ENCODE measurements at places on chromosomes 1 and 21.

DNA sequence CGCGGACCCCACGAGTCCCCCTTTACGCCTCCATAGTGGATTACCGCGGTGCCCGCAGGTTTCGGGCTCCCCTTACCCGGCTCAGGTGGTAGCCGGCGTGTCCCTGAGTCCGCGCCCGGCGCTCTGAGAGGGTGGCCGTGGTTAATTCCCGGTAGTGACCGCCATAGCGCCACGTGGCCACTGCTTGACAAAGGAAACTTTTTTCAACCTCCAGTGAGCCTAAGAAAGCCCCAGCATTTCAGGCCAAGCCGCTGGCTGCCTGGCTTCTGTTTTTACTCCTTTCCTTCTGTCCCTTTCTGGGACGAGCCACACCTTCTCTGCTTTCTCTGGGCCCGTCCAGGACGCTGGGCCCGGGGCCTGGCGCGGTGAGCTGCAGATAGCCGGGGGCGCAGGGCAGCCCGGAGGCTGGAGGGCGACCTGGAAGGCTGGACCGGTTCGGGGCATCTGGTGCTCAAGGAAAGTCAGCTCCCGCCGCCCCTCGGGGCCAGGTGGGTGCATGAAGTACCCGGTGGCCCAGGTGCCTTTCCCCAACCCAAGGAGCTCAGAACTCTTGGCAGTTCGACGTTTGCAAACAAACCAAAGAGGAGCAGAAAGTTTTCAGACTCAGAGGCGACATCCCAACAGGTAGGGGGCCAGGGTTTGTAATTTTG is 540 bp upstream of the C1orf198 start:
- DNase-seq: no peak

DNA sequence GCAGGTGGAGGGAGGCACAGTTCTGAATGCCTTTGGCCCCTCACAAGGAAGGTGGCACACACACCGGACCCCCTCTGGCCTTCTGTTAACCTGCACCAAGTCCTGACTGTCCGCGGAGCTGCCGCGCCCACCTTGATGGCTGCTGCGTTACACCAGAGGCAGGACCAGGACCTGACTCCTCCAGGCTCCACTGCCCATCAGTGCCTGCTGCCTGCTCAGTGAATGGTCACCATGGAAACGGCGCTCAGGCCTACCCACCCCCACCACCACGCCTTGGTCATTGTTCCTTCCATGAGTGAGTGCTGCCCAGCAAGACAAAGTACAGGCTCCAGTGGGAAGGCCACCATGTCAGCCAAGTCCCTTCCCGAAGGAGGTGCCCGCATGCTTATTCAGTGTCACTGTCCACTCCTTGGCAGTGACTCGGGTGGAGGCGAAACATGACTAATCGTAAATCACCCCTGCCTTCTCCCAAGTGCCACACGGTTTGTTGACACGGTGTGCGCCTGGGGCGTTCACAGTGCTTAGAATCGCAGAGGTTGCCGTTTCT is 57.3 kb downstream of the SLC37A1 start:
- DNase-seq: no peak

GRCh38 chr1:220926146-220926545 is 46.9 kb downstream of the HLX start:
- no peak for DNase-seq

- DNase-seq: no peak
Observed at GRCh38 chr1:173503391-173503790, 26.3 kb downstream of the PRDX6 start.

GRCh38 chr1:213041443-213041842 is 9.6 kb upstream of the RPS6KC1 start:
- no peak for DNase-seq

- DNase-seq: no peak
Observed at GRCh38 chr1:99385852-99386251, 121.6 kb downstream of the PLPPR4 start.

GRCh38 chr21:39048064-39048463 is 135.2 kb downstream of the PSMG1 start:
- no peak for DNase-seq

DNA sequence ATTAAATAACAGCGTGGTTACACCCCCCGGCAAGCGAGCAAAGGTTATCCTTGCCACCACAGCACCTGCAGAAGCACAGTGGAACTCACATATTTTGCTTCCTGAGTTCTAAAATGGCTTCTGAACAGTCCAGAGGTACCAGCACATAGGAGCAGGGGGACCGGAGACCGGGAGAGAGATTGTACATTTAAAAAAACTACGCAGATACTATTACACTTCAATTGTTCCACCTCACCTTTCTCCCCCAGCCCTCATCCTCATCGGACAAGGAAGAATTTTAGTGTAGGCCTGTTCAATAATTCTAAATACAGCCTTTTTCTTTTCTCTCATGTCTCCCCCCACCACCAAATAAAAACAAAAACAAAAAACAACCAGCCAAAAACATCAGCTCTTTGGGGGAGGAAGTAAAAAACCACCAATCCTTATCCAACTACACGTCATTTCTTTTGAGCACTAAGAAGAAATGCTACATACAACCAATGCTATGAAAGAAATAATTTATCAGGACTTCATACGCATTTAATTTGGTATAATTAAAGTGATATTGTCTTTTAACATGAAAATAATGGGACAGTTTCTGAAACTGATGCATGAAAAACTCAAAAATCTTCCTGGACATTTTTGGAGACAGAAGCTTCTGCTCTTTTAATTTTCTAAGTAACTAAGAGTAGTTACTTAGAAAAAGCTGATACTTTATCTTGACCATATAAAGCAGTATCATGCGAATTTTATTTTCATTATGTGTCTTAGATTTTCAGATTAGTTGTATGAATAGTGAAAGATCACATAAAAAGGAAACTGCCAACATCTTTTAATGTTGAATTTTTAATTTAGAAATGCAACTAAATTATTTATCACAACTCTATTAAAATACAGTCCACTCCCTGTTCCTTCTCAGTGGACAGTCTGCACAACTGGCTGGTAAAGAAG is 9.1 kb downstream of the CDKN2C start:
- no peak for DNase-seq

DNA sequence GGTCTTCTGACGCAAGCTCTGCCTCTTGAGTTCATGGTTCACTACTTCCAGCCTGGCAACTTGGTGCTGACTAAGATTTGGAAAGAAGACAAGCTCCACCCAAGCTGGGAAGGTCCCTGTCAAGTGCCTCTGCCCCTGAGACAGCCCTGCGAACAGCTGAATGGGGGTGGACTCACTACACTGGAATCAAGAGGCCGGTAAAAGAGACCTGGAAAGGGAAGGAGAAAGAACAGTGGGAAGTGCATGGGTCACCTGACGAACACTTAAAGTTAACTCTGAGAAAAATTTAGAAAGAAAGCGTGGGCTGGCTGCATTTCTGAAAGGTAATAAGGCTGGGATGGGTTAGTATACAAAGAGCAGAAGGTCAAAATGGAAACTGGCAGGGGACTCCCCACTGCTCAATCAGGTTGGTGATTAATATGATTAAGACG is 26.1 kb upstream of the ZNF496 start:
- no peak for DNase-seq

DNA sequence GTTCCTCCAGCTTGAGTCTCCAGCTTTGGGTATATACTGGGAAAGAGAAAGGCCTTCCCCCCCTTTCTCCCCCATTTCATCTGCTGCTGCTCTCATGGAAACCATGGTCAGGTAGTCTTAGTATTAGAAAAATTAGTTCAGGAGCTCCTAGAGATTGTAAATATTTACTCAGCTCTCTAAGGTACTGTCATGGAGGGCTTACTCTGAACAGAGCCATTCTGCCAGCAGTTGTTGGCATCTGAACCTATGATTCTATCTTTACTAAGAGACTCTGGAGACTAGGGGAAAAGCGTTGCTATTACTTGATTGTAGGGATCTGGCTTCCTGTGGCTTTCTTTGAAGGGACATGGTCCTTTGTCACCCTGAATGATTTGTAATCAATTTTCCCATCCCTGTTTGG is 6.1 kb downstream of the INTS3 start:
- DNase-seq: no peak

DNA sequence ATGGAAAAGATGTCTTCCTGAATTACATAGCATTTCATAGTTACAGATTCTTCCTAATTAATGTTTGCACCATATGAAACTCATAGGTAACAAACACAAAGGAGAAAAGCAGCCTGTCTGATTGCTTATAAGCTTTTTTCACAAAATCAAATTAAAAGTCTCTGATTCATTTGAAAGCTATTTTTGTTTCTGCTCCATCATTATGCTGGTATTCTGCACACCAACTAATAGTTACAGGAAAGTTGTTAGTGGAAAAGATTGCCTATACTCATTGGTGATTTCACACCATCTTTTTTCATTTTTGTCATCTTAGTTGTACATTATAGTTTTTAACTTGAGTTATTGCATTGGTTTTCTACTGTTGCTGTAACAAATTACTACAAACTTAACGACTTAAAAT is 70.0 kb downstream of the PRKAA2 start:
- no peak for DNase-seq

- DNase-seq: no peak
Observed at GRCh38 chr1:217369996-217370551, 260.8 kb downstream of the GPATCH2 start.

DNA sequence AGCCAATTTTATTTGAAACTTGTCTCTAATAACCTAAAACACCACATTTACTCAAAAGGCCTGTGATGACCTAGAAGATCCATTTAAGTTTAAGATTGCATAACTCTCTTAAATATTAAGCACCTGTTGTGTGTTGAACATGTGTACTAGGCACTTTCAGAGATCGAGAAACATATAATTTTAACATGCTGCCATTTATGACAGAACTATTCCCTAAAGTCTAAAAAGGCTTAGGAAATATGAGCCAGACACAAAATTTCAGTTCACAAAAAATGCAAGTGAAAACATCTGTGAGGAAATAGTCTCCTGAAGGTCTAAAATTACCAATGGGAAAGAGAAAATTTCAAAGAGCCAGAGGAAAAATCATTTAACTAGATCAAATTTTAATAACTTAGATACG is 37.7 kb downstream of the CEP170 start:
- no peak for DNase-seq

DNA sequence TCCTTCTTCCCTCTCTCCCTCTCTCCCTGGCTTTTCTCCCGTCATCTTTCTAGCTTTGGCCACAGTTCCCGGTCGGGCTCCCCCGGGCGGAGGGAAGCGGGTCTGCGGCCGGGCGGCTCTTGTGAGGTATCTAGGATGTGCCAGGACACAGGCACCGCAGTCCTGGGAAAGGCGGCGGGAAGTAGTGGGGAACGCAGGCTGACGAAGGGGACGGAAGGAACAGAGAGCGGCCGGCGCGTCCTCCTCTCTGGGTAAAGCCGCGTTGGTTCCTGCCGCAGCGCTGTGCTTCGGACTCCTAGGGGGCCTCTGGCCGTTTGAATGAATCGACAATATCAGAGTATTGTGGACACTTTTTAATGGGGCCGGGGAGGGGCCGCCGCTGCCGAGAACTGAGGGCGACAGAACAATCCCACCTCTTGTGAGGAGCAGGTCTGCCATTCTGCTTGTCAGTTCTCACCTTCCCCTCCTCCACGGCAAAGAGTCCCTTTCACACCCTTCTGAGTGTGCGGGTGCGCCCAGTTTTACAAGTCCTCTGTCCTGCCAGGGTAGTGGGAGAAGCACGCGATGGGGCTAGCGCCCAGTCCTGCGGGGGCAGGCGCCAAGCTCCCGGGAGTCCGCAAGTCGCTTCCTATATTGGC is 1.2 kb upstream of the LHX9 start:
- DNase-seq: no peak

GRCh38 chr1:219897914-219898313 is 30.4 kb downstream of the SLC30A10 start:
- DNase-seq: no peak

DNA sequence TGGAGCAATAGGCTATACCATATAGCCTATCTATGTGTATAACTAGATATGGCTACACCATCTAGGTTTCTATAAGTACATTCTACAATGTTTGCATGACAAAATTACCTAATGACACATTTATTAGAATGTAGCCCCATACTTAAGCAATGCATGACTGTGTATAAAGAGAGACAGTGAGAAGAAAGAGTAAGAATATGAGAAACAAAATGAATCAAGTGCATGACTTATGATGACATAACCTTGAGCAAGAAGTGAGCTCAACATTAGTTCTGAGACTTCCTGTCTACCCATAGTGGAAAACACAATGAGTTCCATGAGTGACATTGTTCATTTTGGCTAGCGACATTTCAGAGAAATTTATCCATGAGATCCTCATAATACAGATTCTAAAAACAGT is 10.1 kb downstream of the SLC44A5 start:
- no peak for DNase-seq

DNA sequence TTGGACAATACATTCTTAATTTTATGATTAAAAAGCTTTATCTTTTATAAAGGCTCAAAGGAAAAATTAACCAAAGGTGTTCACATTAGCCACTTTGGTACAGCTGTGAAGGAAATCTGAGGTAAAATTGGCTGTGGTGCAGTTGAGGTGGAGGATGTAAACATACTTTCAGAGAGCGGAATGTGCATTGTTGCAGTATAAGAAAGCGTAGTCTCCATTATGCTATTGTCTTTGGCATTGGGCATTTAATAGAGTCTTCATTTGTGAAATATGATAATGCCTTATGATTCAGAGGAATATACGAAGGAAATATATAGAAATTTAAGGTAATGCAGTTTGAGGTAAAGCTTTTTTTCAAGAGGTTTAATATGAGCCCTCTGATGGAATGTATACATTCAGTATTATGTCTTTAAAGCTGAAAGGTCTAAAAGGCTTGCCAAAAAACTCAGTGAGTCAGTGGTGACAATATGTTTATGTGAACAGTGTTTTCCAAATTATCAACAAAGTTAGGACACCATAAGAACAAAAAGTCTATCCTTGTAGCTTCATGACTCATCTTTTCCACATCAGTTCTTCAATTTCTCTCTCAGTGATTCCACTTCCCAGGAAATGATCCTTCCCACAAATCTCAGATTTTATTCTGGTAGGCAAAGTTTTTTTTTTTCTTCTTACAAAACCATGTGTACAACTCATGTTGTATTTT is 26.9 kb upstream of the DDR2 start:
- DNase-seq: no peak

DNA sequence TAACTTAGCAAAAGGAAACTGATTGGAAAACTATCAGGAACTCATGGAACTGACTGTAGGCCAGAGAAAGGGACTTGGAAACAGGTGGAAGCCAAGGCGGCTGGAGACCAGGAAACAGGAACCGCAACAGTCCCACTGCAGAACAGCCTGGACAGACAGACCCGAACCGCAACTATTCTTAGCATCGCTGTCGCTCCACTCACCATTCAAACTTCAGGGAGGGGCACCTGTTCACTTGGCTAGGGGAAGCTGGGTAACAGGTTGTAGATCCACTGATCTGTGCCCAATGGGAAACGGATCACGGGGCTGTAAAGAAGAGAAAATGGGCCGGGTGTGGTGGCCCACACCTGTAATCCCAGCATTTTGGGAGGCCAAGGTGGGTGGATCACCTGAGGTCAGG is 61.9 kb downstream of the CLSTN1 start:
- DNase-seq: no peak

DNA sequence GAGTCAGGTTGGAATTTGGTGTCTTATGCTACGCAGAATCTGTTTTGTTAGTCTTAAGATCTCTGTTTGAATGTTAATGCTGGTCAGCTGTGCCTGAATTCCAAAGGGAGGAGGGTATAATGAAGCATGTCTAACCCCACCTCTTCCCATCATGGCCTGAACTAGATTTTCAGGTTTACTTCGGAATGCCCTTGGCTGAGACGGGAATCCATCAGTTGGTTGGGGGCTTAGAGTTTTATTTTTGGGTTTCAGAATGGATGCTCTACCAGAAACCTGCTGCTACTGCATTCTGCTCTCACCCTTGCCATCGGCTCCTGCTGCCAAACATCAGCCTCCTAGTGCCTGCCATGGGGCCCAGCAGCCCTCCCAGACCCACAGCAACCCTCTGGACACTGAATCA is 24.1 kb upstream of the ETV3 start:
- no peak for DNase-seq

- no peak for DNase-seq
Observed at GRCh38 chr1:39483276-39483675, 8.2 kb upstream of the BMP8A start.
